ENCODE measurements at places on chromosomes 3 and 15.

- no peak for DNase-seq
Measured at GRCh38 chr3:16999161-16999560, 114.4 kb downstream of the PLCL2 start.

- peak; percentile 50 for DNase-seq
Measured at GRCh38 chr3:122458992-122459391, 43.1 kb upstream of the WDR5B start.

DNA sequence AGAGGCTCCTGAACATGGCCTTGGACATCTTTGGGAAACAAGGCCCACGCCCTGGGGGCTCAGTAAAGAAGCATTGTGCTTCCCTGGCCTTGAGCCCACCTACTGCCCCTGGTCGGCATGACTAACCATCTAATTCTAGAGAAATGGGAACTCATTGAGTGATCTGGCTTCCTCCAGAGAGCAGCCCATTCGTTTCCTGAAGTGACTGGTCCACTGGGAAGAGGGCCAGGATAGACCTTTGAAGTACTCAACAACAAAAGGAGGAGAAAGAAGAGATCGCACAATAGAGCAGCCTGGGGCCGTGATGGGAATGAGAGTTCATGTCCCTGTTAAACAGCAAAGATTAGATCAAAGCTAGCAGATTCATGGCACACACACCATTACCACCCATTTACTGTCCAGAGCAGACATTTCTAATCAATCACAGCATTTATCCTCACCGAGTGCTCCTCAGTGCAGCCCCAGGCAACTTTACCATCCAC is 514.4 kb upstream of the PROK2 start:
- DNase-seq, result peak; percentile 56

GRCh38 chr3:4233488-4233887 is 69.7 kb upstream of the SETMAR start:
- DNase-seq, result no peak

DNA sequence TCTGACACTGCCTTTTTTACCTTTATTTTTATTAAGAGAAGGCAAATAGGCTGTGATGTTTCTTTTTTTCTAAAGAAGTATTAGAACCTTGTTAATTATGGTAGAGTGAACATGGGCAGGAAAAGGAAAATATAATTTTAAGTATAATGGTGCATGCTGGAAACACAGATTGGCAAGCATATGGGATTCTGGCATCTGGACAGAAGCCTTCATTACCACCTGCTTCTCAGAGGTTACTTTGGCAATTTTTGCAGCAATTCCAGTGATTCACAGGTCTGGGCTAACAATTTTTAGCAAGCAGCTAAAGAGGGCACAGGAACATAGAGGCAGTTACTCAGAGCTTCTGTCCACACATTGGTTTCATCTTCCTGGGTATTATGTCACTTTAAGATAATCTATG is 258.3 kb downstream of the DIPK2A start:
- DNase-seq, result no peak

Data from fibroblast of skin of abdomen (primary cell).